ENCODE measurements at places on chromosomes 5 and 9. TPM values are rescaled to one million over a fixed set of nuclear protein-coding genes. Genes with fewer than 3 reads are reported as not detected.

IL7R gene
- total RNA-seq: 0.66 TPM

GRCh38 chr9:134474055-134474370, 147.8 kb downstream of the RXRA start:
- DNase-seq: peak; percentile 60

DNA sequence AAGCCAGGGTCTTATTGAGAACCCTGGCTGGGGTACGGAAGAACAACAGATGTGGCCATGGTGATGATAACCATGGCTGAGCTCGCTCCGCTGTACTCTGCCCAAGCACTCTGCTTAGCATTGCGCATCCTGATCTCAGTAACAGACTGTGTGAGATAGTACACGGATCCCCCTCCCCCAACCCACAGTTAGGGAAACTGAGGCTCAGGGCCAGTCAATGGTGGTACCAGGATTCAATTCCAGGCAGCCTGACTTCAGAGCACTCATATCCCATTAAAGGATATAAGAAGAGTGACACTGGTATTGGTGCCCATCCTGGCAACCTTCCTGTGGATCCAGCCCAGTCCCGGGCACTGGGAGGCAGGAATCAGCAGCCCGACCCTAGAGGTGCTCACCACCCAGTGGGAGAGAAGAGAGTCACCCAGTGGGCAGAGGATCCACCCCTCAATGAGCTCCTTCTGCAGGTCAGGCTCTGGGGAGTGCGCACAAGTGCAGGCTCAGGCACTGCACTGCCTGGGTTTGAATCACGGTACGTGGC, 26.5 kb upstream of the KIF12 start:
- no peak for DNase-seq

PROB1 gene
- total RNA-seq: 46.3 TPM

AGGF1 gene
- total RNA-seq: 16.2 TPM

N4BP3 gene
- total RNA-seq: 1.8 TPM

HAVCR1 gene
- total RNA-seq: not detected

- DNase-seq: no peak
Measured at GRCh38 chr9:132610661-132611060, 28.3 kb downstream of the BARHL1 start.

GRCh38 chr9:137960496-137960895, 82.9 kb downstream of the CACNA1B start:
- DNase-seq: no peak

DNA sequence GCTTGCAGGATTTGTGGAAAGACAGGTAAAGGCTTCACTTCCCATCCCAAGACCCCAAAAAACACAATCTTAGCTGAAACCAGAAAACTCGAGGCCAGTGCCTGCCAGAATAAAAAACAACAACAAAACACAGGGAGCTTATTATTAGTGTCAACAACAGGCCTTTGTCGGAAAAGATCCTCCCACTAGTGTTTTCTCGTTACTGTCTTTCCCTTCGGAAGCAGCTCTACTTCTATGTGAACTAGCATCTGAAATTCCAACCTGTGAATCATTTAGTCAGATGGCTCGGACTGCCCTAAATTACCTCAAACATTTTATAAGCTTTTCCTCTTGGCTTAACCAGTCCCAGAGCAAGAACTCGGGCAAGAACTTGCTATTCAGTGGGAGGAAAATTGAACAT, 122.2 kb upstream of the GNA14 start:
- no peak for DNase-seq

PCDHA10 gene
- total RNA-seq: 0.05 TPM

FSTL4 gene
- not detected for total RNA-seq

DNA sequence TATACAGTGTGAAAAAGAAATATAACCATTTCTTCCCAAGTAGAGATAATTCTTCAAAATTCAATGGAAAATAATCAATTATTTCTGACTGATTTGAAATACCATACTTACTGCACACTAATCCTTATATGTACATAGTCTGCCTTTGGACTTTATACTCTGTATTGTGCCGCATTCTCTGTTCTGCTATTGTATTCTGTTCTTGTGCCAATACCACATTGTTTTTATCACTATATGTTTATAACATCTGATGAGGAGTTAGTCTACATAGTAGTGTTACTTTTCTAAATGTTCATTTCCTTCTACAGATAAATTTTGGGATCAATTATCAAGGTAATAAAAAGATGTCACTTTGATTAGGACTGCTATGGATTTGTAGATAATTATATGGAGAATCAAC, 16.7 kb upstream of the ZNF462 start:
- no peak for DNase-seq

GRCh38 chr5:123756318-123756665, 244.3 kb downstream of the CSNK1G3 start:
- DNase-seq: no peak
